ENCODE measurements at places on chromosomes 6 and 20.

DNA sequence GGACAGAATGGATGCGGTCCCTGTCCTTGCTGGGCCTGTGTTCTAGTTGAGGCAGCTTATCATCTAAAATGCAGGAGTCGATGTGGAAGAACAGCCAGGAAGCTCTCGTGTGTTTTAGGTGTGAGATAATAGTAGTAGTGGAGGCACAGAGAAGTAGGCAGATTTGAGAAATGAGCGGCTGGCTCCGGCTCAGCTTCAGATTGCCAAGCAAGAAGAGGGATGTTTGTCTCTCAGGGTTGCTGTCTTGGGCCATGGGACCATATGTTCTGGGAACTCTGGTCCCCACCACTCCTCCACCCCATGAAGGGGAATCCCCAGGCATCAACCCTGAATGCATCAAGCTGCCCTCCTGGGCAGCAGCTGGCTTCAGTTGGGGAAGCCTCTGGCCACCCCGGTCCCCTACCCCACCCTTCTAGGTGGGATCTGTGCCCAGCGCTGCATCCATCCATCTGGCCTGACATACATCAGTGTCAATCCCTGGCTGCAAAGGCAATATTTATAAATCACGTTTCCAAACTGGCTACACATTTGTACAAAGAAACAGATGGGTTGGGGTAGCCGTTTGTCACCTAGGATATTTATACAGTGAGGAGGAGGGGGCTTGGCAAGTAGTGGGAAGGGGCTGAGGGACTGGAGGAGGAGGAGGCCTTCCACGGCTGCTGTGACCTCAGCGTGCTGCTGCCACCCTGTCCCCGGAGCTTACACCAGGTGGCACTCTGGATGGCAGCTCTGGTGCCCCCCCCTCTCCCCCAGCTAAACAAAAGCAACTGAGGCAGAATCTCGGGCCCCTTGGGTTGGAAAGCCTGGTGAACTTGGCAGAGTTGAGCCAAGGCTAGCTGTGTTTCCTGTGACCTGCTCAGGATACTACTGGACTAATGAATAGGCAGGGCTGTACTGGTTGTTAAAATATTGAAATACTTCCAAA lies 64.4 kb downstream of the CD40 start:
- DNase-seq, result no peak

DNA sequence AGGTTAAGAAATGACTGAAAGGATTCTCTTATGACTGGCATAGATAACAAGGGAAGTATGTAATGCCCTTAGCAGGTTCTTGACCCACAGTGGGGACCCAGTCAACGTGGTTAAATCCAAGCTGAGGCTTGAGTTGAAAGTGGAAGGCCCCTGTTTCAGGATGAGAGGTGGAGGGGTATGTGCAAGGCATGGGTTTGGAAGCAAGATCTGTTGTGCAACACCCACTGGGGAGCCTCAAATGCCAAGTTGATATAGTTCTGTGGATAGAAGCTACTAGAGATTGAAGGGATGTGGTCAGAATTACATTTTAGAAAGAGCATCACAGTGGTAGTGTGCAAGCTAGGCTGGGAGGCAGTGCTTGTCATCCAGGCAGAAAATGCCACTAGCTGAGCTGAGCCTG lies 5.1 kb downstream of the PABPC1L start:
- no peak for DNase-seq

DNA sequence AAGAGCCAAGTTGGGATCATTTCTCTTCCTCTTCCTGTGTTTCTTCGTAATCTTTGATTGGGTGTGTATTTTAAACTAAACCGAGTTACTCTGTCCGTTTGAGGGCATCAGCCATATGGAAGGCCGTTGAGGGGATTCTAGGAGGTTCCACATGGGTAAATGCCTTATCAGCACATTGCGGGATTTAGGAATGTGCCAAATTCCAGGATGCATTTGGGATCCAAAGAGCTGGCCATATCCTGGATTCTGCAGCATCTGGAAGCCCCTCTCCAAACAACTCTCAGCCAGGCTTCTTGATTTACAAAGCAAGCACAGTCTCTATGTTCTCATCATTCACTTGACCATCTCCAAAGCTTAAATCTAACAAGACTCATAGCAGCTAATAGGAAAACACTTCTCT lies 67.6 kb upstream of the RIN2 start:
- DNase-seq, result no peak

DNA sequence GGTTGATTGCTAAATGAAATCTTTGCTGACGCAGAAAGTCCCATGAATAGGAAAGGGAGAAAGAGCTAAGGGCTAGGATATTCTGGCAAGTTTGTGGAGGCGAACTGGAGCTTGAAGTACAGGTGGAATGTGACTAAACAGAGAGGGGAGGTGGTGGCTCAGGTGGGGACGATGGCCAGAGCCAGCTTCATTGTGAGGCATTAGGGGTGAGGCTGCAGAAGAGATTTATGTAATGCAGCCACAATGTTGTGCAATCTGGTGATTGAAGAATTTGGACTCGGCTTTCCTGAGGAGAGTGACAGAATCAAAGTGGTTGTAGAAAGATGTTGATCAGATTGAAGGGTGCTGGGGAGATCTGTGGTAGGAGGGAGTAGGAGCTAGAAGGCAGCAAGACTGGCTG lies 42.9 kb upstream of the SPACA1 start:
- peak; percentile 5 for DNase-seq

DNA sequence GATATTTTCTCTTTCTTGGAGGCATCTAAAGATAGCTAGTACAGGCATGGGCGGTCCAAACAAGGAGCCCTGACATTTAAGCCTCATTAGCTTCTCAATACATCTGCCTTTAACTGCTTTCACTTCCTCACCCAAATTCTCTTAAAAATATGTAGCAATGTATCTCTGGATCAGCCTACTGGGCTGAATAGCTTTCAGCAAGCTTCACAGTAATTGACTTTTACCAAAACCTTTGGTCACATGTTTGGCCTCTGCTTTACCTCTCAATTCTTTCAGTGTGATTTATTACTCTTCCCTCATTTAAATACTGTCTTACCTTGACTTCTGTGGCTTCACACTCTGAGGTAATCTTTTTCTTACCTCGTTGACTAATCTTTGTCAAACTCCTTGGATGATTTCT lies 1618.1 kb downstream of the GRIK2 start:
- DNase-seq, result no peak
